Activated CD8-positive, alpha-beta T cell treated with anti-CD3 and anti-CD28 coated beads, Interleukin-2, amount 10 ng/mL, durations not matched to agents 7 days and 5 days (primary cell): ENCODE measurements at places on chromosomes 11 and 22.

DNA sequence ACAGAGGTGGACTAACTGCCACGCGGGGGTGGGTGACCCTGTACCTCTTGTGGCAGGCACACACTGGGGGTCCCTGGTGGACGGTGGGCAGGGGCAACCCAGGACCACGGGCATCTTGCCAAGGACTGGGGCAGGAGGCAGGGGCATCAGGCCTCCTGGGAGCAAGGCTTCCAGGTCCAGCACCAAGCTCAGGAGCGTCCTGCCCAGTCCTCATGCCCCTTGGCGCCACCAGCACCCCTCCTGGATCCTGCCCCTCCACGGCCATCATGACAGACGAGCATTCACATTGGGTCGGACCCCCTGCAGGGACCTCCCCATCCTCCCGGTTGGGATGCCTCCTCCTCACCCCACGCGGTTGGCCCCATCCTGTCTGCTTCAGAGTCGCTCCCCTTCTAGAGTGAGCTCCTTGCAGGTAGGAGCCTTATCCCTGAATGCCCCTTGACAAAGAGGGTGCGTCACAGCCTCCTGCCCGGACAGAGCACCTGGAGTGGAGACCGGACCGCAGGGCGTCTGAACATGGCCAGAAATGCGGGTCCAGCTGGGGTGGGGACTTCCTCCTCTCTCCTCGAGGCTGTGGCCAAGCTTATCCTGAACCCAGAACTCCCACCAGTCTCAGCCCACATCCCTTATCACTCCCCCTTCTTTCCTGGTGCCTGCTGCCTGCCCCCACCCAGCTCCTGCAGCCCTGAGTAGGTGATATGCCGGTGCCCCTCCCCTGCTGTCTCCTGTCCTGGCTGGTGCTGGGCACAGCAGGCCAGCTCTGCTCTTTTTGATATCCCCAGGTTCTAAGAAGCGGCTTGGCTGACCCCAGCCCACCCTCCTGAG lies 40.3 kb downstream of the IGF2 start:
- no peak for DNase-seq

GRCh38 chr11:18540207-18541009 lies 13.7 kb upstream of the TSG101 start:
- no peak for DNase-seq

DNA sequence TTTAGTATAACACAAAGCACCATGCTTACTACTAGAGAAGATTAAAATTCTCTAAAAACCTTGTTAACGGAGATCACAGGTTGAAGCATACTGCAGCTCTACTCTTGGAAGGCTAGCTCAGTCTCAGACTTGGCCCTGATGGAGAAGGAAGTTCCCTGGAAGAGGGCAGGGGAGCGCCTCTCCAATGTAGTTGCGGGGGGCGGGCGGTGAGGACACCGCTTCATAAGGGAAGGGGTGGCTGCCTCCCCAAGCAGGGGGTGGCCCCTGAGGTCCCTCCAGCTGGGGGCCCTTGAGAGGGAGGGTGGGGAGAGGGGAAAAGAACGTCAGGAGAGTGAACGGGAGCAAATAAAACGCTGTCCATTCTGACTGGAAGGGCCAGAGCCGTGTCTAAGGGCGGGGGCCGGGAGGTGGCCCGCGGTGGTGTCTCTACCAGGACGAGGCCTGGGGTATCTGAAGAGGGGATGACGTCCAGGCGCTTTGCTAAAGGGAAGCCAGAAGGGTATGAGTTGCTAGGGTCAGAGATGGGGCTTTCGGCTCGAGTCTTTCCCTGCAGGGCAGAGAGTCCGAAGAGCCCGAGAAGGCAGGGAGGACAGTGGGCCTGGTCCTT lies 553 bp upstream of the USP47 start:
- DNase-seq = no peak

- peak; percentile 51 for DNase-seq
Observed at GRCh38 chr22:41833369-41834004, 582 bp downstream of the SREBF2 start.

DNA sequence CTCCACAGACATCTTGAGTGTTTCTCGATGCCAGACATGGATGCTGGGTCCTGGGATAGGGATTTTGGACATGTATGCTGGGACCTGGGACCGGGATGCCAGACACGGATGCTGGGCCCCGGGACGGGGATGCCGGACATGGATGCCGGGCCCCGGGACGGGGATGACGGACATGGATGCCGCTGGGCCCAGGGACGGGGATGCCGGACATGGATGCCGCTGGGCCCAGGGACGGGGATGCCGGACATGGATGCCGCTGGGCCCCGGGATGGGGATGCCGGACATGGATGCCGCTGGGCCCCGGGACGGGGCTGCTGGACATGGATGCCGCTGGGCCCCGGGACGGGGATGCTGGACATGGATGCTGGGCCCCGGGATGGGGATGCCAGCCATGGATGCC lies 97.1 kb upstream of the NNMT start:
- no peak for DNase-seq

- DNase-seq = no peak
Observed at GRCh38 chr11:44627165-44627789, 61.8 kb downstream of the CD82 start.
